Gastroesophageal sphincter (tissue), 4 donors: ENCODE measurements at places on chromosomes 13 and 19. TPM values are rescaled to one million over a fixed set of nuclear protein-coding genes. Genes with fewer than 3 reads are reported as not detected.

The PIAS4 gene
- 17.8 TPM for total RNA-seq

The FGF9 gene
- total RNA-seq = 1.6 TPM

The IL11 gene
- not detected for total RNA-seq

The PEAK3 gene
- 0.27 TPM for total RNA-seq

The OLFM2 gene
- 8.5 TPM for total RNA-seq

The ANGPTL8 gene
- 2.0 TPM for total RNA-seq
